ENCODE measurements at places on chromosomes 1 and 21.

GRCh38 chr1:155794605-155795245, 62.3 kb downstream of the GON4L start:
- no peak for DNase-seq

GRCh38 chr1:248303324-248303723, at the start of gene OR2T12:
Gene OR2T12 (minus strand): TSS chr1:248303424. CDS start chr1:248295578, 7,846 bp downstream.
- DNase-seq, result no peak

DNA sequence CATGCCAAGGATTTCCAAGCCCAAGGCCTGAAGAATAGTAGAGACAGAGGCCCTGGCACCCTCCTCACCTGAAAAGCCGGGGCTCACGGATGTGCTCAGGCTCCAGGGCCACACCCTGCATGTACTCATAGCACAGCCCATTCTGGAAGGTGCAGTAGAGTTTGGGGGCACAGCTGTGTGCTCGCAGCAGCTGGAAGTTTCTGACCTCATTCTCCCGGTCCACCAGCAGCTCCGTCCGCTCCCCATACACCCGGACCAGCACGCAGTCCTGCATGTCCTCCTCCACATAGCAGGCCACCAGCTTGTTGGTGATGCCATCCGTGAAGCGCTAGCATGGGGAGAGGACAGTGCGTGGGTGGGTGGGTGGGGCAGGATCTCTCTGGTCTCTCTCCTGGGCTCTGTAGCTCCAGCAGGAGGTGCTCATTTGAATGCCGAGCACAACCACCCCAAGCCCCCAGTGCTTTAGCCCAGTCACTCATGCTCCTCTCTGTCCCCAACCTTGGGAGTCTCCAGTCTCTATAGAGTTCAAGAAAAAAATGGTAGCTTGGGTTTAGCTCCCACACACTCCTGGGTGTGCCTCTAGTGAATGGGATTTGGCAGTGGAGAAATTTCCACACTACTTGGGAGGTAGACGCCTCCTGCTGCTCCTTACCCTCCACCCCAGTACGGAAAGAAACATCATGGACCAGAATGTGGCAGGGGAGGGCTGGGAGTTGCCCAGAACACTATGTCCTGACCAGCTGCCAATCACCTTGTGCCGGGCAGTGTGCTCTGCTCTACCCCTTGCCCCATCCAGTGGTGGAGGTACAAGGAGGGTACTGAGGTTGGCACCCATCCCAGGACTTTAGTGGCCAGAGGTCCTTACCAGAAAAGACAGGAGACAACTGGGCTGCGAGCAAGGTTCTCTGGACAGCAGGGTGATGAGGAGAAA, 1.9 kb downstream of the ETNK2 start:
- DNase-seq, result no peak

DNA sequence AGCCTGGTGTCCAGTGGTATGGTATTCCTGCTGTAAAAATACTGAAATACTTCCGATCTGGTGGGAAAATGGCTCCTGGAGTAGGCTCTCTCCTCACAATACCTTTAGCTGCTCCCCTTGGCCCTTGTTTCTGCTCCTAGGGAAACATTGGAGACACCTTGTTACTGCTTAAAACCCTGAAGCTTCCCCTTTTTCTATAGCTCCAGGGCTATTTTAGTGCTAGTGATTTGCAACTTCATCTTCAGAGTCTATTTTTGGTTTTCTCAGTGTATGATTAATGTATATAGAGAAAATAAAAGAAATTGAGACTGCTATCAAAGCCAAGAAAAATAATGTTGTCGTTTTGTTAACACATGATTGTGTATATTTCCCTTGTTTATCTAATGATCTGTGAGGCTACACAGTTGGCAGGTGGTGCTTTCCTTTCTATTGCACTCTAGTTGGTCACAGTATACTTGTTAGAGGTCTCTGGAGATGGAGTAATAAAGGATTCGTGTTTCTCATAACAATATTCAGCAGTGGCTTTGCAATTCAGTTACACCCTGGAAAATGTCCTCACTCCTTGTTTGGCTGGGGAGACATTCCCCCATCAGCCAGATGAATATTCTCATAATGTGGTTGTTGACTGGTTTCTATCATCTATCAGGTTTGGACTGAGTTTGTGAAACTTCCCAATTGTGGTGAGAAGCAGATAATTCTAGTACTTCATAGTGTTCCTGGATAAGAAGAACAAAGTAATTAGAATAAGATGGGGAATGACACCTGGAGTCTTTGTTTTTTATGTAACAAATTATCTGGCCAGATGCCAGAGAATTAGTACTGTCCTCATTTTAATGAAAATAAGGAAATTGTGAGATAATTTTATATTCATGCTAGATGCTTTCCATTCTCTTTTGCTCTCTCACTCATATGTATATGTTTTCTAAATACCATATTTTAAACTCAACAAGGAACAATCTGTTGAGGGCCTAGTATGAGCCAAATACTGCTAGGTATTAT, 44.8 kb upstream of the CACYBP start:
- DNase-seq, result no peak

GRCh38 chr1:33039840-33040239, 3.2 kb upstream of the AK2 start:
- peak; percentile 75 for DNase-seq

GRCh38 chr21:25307489-25307888, 299.8 kb downstream of the MRPL39 start:
- no peak for DNase-seq

GRCh38 chr1:238232084-238232710, 341.5 kb upstream of the ZP4 start:
- no peak for DNase-seq

DNA sequence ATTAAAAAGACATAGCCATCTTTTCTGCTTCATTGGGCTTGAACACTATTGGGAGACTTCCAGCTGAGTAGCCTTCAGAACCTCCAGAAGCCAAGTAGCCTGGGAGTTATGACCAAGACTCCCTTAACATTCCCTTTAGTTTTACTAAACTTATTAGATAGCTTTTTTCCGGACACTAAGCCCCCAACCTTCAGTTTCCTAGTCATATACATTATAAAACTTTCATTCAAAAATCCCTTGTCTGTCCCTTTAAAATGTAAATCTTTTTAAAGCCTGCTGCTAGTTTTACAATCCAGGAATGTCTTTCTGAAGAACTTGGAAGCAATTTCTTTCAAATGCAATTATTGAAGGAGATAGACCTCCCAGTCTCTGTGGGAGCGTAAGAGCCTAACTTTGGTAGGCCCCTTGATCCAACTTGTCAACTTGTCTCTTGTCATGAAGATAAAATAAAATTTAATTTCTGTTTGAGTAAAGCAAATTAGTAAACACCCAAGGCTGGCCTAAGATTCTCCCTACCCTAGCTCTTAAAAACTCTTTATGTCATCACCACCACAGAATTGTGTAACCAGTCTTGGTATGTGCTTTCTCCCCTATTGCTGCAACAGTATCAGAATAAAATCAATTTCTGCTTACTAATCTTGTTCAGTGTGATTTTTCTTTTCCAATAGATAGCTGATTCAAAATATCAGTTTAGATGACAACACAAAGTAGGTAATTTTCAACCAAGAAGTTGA, 796.2 kb downstream of the PLA2G4A start:
- no peak for DNase-seq

DNA sequence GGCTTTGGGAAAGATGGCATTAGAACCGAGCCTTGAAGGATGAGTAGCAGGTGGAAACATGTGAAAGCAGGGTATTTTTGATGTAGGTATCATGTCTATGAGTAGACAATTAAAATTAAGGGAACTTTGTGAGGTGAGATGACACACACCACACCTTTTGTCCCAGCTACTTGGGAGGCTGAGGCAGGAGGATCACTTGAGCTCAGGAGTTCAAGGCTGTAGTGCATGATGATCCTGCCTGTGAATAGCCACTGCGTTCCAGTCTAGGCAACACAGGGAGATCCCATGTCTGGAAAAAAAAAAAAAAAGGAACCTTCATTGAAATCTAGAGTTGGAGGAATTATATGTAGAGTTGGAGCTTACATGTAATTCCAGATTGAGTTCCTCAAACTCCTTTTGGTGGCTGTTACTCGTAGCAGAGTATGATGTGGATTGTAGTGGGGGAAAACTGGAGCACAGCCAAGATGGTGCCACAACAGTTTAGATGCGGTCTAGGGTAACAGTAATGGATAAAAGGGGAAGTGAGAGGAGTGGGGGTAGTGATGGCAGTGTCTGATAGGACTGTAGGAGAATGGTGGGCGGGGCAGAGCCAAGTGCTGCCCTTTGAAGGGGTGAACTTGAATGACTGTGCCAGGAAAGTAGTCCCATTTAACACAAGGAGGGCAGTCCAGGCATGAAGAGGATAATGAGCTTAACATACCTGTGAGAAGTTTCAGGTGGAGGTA, 17.4 kb downstream of the AK4 start:
- peak; percentile 98 for DNase-seq

DNA sequence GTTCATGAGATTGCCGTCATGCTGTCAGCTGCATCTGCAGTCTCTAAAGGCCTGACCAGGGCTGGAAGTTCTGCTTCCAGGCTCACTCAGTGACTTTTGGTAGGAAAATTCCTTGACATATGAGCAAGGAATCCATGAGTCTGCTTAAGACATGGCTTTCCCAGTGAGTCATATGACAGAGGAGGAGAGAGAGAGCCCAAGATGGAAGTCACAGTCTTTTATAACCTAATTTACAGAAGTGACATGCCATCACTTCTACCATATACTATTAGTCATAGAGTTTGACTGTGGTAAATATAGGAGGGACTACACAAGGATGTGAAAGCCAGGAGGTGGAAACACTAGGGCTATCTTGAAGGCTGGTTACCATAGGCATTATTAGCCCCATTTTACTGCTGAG, 115.2 kb downstream of the ROR1 start:
- DNase-seq, result no peak

Data from hematopoietic multipotent progenitor cell treated with erythropoietin and hydrocortisone succinate and interleukin-3 and kit ligand, for 4 days (in vitro differentiated cells).